ENCODE measurements at places on chromosomes 5 and 9. TPM values are rescaled to one million over a fixed set of nuclear protein-coding genes. Genes with fewer than 3 reads are reported as not detected.
A peak's percentile ranks its signal among the peaks of the same experiment; 100 is the strongest.

GRCh38 chr5:57779383-57780223, 297.0 kb upstream of the ACTBL2 start:
- no peaks in the 10 kb centered on the region for H3K27me3 ChIP-seq
- no peak overlapping the region for H3K27ac ChIP-seq
- no peaks in the 10 kb centered on the region for H3K36me3 ChIP-seq

DNA sequence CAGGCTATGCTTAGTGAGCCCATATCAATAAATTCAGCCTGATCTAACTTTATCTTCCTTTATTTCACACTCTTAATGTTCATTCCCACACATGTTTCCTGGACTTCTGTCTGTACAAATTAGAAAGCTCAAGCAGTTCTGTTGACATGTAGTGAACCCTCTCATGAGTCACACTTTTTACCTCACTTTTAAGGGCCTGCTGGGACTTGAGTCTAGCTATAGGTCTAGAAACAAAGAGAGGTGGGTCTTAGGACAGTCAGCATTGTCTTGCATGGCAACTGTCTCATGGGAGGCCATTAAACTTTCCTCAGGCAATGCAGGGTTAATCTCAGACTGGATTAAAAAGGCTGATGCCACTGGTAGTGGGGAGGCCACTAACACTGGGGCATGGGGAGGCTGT, 8.6 kb upstream of the CCNH start:
- H3K27me3 ChIP-seq, result no peaks in the 10 kb centered on the region
- H3K27ac ChIP-seq, result no peak overlapping the region
- no peak for DNase-seq

DNA sequence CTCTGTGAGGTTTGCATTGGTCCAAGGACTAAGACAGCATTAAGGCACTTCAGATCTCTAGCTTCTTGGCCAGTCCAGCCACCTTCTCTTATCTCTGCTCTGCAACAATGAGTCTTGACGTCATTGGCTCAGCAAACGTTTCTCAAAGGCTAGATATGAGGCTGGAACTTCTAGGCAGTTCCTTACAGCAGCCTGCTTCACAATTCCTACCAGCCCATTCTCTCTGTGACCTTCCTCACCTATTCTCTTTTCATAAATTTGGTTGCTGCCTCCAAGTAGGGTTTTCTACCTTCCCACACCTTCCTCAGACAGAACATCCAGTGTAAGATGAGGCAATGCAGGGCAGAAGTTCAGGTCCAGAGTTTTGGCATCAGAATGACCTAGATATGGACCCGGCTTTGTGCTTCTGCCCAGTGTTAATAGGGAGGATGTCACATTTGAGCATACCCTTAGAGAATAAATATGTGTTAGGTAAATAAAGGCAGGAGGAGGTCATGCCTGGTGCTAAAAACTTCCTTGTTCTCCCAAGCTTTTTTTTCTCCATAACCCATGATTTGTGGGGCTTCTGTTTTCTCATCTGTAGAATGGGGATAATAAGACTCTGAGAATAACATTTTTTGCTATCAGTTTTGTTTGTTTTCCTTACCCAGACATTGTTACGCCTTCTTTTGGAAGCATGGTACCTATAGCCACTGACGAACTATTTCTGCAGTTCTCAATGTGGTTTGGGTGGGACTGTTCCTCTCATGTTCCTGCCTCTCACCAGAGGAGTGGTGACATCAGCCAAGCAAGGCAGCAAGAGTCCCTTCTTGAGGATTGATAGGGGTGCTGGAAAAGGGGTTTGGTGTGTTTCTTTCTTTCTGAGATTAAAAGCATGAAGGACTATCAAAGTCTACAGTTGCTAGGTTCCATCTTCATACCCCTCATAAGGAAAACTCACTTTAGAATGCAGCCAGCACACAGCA, 220.6 kb upstream of the TRIM32 start:
- no peaks in the 10 kb centered on the region for H3K36me3 ChIP-seq
- no peak overlapping the region for H3K27ac ChIP-seq
- H3K27me3 ChIP-seq, result no peaks in the 10 kb centered on the region
- H3K4me1 ChIP-seq, result no peaks in the 10 kb centered on the region

DNA sequence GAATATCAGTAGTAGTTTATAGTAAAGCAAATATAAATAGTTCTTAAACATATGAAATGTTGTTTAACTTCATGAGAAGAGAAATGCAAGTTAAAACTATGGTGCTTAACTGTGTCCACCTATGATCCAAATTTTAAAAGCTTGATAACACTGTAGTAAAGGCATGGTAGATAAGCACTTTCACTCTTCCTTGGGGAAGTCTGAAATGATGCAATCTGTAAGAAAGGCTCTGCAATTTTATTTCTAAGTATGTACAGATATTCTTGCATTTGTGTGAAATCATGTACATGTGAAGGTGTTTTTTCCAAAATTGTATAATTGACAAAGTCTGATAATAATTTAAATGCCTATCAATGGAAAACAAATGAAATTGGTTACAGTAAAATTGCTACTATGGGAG, 66.9 kb downstream of the SYK start:
- no peak overlapping the region for H3K4me3 ChIP-seq
- no peak for DNase-seq

GRCh38 chr9:124694414-124695279, 76.5 kb downstream of the NR6A1 start:
- DNase-seq, result no peak
- H3K4me1 ChIP-seq, result no peaks in the 10 kb centered on the region
- H3K27me3 ChIP-seq, result no peaks in the 10 kb centered on the region
- no peaks in the 10 kb centered on the region for H3K36me3 ChIP-seq
- H3K27ac ChIP-seq, result no peak overlapping the region

GRCh38 chr5:18601185-18601584, 966.9 kb downstream of the TAF11L14 start:
- DNase-seq, result no peak
- no peaks in the 10 kb centered on the region for H3K36me3 ChIP-seq
- no peaks in the 10 kb centered on the region for H3K27me3 ChIP-seq
- no peaks in the 10 kb centered on the region for H3K4me1 ChIP-seq
- H3K27ac ChIP-seq, result no peak overlapping the region

- no peak overlapping the region for H3K27ac ChIP-seq
- H3K36me3 ChIP-seq, result no peaks in the 10 kb centered on the region
Observed at GRCh38 chr5:44336708-44337107, 52.5 kb downstream of the FGF10 start.

DNA sequence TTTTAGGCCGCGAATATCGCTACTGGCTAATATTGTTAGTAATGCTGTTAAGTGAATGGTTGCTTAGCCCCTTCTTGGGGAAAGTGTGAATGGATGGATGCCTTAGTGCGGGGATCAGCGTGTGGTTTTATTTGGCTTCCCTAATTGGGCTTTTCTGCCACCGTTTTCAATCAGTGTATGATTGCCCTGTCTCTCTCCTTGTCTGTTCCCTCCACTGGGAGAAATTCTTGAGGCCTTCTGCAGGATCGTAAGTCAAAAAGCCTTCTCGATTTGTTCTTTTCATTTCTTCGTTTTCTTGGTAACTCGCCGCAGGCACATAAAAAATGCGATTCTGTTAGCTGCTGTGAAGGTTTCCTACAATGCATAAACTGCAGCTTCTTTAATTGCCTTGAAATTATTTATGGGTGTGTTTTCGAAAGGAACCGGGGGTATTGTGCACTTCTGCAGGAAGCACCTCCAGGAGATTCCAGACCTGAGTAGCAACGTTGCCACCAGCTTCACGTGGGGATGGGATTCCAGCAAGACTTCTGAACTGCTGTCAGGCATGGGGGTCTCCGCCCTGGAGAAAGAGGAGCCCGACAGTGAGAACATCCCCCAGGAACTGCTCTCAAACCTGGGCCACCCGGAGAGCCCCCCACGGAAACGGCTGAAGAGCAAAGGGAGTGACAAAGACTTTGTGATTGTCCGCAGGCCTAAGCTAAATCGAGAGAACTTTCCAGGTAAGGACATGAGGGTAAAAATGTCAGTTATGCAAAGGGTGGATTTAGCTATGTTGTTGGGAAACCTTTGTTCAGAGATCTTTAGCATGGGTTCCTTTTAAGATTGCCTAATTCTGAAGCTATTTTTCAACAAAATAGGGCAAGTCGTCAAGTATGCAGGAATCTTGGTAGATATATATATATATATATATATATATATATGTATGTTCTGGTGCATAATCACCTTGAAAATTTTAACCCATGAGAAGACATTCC, 700 bp downstream of the SKP2 start:
- H3K36me3 ChIP-seq, result no peaks in the 10 kb centered on the region
- peak overlapping the region; percentile 69 for H3K27ac ChIP-seq
- H3K4me3 ChIP-seq, result peak overlapping the region; percentile 87
- peaks cover 24% of the 10 kb centered on the region for H3K4me1 ChIP-seq

- no peak for DNase-seq
- H3K36me3 ChIP-seq, result no peaks in the 10 kb centered on the region
- H3K4me1 ChIP-seq, result no peaks in the 10 kb centered on the region
- H3K4me3 ChIP-seq, result no peak overlapping the region
Observed at GRCh38 chr9:84111726-84112125, 131.1 kb downstream of the RMI1 start.

DNA sequence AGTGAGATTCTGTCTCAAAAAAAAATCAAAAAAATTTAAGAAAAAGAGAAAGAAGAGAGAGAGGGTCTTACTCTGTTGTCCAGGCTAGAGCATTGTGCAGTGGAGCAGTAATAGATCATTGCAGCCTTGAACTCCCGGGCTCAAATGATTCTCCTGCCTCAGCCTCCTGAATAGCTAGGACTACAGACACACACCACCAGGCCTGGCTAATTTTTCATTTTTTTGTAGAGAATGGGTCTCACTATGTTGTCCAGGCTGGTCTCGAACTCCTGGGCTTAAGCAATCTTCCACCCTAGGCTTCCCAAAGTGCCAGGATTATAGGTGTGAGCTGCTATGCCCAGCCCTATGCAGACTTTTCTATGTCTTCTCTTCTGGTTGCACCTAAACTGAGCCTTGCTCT, 25.0 kb downstream of the RRAGA start:
- H3K27me3 ChIP-seq, result no peaks in the 10 kb centered on the region
- peaks cover 8% of the 10 kb centered on the region for H3K36me3 ChIP-seq
- no peak overlapping the region for H3K4me3 ChIP-seq
- H3K4me1 ChIP-seq, result no peaks in the 10 kb centered on the region

DNA sequence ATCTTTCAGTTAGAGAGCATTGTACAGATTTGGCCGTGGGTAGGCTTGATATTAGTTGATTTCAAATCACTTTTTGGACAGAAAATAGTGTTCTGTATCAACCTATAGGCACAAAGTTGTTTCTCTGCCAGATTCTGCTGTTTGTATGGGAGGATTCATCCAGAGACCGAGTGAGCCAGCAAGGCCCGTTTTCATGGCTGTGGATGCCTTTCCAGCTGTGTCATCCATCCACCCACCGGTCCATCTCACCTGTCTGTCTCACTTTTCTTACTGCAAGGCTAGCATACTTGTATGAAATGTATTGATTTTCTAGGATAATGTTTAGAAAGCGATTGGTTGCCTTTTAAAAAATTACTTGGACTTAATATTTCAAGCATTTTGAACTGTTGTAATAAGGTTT, 34.4 kb downstream of the ICE1 start:
- peaks cover 78% of the 10 kb centered on the region for H3K36me3 ChIP-seq
- H3K4me1 ChIP-seq, result no peaks in the 10 kb centered on the region
- H3K4me3 ChIP-seq, result no peak overlapping the region
- DNase-seq, result no peak

- H3K27me3 ChIP-seq, result no peaks in the 10 kb centered on the region
- peaks cover 20% of the 10 kb centered on the region for H3K4me1 ChIP-seq
- peak overlapping the region; percentile 84 for H3K27ac ChIP-seq
Observed at GRCh38 chr5:65035211-65036206, 266.8 kb downstream of the CWC27 start.

DNA sequence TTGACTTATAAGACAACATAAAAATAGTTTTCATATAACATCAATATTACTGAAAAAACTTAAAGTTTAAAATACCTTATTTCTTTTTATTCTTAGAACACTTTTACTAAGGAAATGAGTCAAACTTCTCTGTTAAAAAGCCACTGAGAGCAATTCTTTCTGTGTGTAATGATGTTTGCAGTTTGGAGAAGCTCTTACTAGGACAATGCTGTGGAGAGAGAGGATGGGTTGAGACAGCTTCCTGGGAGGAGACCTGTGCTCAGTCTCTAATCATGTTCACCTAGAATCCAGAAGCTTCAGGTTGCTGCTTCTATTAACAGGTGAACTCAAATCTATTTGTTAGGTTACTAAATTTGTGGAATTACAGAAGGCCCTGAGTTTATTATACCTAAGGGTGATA, 198.5 kb downstream of the DNAH5 start:
- no peak overlapping the region for H3K27ac ChIP-seq
- DNase-seq, result no peak
- no peaks in the 10 kb centered on the region for H3K4me1 ChIP-seq
- H3K4me3 ChIP-seq, result no peak overlapping the region
- no peaks in the 10 kb centered on the region for H3K27me3 ChIP-seq

DNA sequence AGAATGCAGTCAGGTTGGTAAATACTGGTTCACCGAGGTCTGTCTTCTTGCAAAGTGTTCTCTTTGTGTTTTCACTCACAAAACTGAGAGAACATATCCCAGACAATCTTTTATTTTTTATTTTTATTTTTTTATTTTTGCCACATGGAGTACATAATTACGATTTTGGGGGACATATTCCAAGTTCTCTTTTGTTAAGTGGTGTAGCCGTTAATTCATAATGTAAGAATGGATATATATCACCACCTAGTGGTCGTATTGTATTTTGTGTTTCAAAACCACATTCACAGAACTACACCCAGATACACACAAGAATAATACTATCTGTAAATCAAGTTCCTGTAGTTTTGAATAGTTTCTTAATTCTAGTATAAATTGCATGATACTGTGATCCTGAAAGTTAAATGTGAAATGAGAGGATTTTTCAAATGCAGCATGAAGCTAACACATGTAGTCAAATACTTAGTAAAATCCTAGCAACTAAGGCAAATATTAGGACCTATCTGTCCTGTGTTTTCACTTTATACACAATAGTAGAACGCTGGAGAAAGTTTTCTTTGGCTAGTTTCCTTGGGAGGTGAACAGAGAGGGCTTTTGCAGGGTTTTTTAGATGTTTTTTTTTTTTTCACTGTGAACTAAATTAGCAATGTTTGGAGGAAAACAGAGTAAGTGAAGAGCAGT, 92.7 kb downstream of the VCAN start:
- H3K36me3 ChIP-seq, result no peaks in the 10 kb centered on the region
- DNase-seq, result no peak
- no peaks in the 10 kb centered on the region for H3K4me1 ChIP-seq
- no peak overlapping the region for H3K27ac ChIP-seq

GRCh38 chr5:78132507-78132906, 162.0 kb downstream of the AP3B1 start:
- no peak overlapping the region for H3K27ac ChIP-seq
- peaks cover 5% of the 10 kb centered on the region for H3K36me3 ChIP-seq
- no peaks in the 10 kb centered on the region for H3K27me3 ChIP-seq
- H3K4me1 ChIP-seq, result no peaks in the 10 kb centered on the region

- no peak overlapping the region for H3K27ac ChIP-seq
- H3K36me3 ChIP-seq, result no peaks in the 10 kb centered on the region
- no peak for DNase-seq
Observed at GRCh38 chr5:38451074-38451725, 105.2 kb downstream of the LIFR start.

- H3K4me3 ChIP-seq, result no peak overlapping the region
- no peak overlapping the region for H3K27ac ChIP-seq
- no peaks in the 10 kb centered on the region for H3K27me3 ChIP-seq
- no peak for DNase-seq
Observed at GRCh38 chr9:82539856-82540579, 522.9 kb downstream of the RASEF start.

BDP1 gene
- 35.3 TPM for total RNA-seq

RGMB gene
- 18.7 TPM for total RNA-seq

NR6A1 gene
- 0.51 TPM for total RNA-seq

PKD2L2 gene
- total RNA-seq, result not detected

QRFP gene
- not detected for total RNA-seq

FGF1 gene
- total RNA-seq, result not detected

All from naive thymus-derived CD4-positive, alpha-beta T cell (primary cell).